ENCODE measurements at places on chromosomes 13 and 19. TPM values are rescaled to one million over a fixed set of nuclear protein-coding genes. Genes with fewer than 3 reads are reported as not detected.

DNA sequence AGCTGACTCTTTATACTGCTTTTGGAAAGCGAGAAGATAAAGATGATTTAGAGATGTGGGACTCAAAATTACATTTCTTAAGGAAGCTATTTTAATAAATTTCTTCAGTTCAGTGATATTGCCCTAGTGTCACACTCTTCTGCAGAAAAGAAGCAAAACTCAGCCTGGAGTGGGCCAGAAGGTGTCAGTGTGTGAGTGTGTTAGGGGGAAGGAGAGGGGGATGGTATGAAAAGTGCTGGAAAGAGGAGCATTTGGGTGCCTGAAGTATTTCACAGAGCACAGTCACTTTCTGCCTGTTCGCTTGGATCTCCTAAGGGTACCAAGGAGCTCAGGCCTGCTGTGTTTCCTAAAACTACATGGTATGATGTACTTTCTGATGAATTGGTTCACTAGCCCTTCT lies 84.5 kb upstream of the FRY start:
- DNase-seq, result no peak

- DNase-seq, result peak; percentile 94
Observed at GRCh38 chr19:6273701-6274601, 5.8 kb downstream of the MLLT1 start.

SSC5D gene
- total RNA-seq, result 7.7 TPM

DNA sequence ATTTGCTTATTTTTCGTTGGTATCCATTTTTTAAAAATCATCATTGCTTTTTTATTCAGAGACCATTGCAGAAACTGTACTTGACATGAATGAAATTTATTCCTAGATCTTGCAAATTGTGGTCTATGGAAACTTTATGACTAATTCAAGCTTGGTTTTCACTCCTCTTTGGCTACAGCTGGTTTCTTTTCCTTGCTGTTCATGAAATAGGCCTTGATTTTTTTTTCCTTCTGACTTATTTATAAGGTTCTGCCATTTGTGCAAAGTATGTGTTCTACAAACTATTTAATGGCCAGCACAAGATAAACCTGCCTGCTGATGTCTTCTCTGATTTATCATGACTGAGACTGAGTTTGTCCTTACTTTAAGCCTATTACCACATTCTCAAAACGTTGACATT lies 764.0 kb upstream of the SLITRK5 start:
- no peak for DNase-seq

OSCAR gene
- total RNA-seq, result 1.2 TPM

Data from cardiac septum (tissue), 1 donor.